ENCODE measurements at places on chromosomes 11 and 22.

GRCh38 chr11:110069158-110069737 lies 23.9 kb upstream of the ZC3H12C start:
- DNase-seq = no peak

DNA sequence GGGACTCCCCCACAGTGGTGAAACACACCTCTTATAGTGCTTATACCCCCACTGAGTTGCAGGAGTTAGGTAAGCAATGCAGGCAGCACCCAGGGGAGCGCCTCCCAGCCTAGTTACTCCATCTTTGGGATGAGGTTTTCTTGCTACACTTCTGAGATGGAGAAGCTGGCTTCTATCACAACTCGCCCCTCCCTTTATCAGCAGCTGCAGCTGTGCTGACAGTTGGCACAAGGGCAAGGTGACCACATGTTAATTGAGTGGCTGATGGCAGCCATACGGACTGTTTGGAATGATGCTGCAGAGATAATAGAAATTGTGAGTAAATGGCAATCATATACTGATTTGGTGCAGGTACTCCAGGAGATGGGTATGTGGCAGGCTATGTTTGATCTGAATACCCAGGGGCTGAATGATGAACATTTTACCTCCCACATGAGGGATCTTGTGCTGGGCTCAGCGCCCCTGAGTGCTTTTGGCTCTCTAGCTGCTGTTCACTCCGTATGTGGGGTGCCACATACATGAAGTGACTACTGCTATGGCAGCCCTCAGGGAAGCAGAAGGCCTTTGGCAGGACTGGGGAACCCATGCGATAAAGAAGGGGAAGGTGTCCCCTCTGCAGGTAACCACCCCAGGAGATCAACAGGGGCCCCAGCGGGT lies 29.2 kb upstream of the KCNA4 start:
- DNase-seq = no peak

GRCh38 chr11:108788565-108789199 lies 123.8 kb downstream of the DDX10 start:
- no peak for DNase-seq

DNA sequence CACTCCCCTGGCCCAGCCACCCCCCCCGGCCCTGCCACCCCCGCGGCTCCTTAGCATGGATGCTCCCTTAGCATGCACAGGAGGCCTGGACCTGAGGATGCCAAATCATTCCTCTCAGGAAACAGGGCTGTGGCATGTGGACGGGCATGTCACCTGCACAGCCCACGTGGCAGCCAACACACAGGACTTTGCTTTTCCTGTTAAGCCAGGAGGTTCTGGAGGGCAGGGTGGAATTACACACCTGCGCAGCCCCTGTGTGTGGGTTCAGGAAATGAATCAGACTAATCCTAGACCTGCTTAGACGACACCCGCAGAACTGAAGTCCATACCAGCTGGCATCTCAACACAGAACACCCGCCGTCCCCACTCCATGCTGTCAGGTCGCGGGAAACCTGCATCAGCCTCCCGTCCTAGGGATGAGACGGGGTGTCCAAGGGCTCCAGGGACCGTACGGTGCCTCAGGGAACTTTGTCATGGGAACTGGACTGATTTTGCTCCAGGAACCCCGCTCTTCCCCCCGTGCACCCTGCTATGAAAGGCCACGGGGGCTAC lies 10.2 kb downstream of the CERK start:
- DNase-seq = no peak

GRCh38 chr11:31558001-31558400 lies 48.4 kb downstream of the ELP4 start:
- DNase-seq = no peak

GRCh38 chr22:27772081-27772983 lies 29.2 kb downstream of the MN1 start:
- DNase-seq = no peak

GRCh38 chr11:61256710-61257482 lies 15.9 kb downstream of the PGA5 start:
- DNase-seq = no peak
